ENCODE measurements at places on chromosomes 7 and 10. TPM values are rescaled to one million over a fixed set of nuclear protein-coding genes. Genes with fewer than 3 reads are reported as not detected.

Gene IGFBP3
- 196 TPM for total RNA-seq

Gene AQP1
- 143 TPM for total RNA-seq

Gene EFCAB10
- not detected for total RNA-seq

Gene CYP26A1
- 0.12 TPM for total RNA-seq

Gene PIP
- not detected for total RNA-seq

Gene GBX1
- total RNA-seq = 0.64 TPM

Gene LIPN
- not detected for total RNA-seq

Gene LBX1
- 1.5 TPM for total RNA-seq

Gene ACTL6B
- not detected for total RNA-seq

Gene CYP26C1
- total RNA-seq = not detected

Gene SRPK2
- 53.5 TPM for total RNA-seq

Gene PRSS37
- not detected for total RNA-seq

Gene TRIM74
- 1.6 TPM for total RNA-seq

Gene PILRA
- 6.1 TPM for total RNA-seq

Gene ABCA13
- 3.8 TPM for total RNA-seq

Gene SAMD9L
- 6.0 TPM for total RNA-seq

Gene NUTM2A
- total RNA-seq = 2.7 TPM

Gene CCDC6
- total RNA-seq = 26.5 TPM

Gene IGFBP1
- 0.82 TPM for total RNA-seq

Gene BMPER
- total RNA-seq = 19.5 TPM
